ENCODE measurements at places on chromosomes 1 and 21.

- no peak for DNase-seq
Measured at GRCh38 chr1:199020904-199021303, 382.1 kb downstream of the PTPRC start.

GRCh38 chr21:15095326-15095725 is 30.5 kb upstream of the NRIP1 start:
- DNase-seq = no peak

DNA sequence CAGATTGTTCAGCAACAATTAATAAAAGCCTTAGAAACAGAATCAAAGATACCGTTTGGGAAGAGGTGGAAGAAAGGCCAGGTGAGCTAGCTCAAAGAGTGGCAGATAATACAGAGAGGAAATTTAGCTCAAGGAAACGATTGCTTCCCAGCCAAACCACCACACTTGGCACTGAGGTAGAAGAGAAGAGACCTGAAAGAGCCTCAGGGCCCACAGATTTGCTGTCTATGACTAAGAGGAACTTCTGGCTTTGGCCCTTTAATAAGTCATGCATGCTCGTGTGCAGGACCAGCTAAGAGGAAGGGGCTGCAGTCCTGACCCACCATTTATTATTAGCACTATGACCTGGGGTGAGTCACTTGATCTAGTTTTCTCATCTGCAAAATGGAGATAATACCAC is 72.8 kb upstream of the BCL10 start:
- DNase-seq = no peak

- DNase-seq = no peak
Measured at GRCh38 chr1:182897696-182898095, 55.3 kb downstream of the SHCBP1L start.
